ENCODE measurements at places on chromosomes 11 and 22.

DNA sequence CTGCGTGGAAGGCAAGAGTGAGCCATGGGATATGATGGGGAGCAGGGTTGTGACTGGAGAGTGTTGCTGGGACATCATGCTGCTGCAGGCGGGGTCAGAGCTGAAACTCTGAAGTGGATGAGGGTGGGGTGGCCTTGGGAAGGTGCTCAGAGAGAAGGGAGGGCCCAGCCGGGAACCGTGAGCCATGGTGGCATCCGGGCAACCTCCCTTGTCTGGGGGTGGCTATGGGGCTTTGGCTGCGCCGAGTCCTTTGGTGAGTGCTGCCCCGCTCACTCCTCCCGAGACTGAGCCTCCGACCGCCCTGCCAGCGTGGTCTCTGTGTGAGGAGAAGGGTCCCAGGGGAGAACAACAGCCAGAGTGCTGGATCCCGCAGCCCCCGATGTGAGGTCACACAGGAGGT lies 632.0 kb downstream of the BRD1 start:
- no peak for DNase-seq

DNA sequence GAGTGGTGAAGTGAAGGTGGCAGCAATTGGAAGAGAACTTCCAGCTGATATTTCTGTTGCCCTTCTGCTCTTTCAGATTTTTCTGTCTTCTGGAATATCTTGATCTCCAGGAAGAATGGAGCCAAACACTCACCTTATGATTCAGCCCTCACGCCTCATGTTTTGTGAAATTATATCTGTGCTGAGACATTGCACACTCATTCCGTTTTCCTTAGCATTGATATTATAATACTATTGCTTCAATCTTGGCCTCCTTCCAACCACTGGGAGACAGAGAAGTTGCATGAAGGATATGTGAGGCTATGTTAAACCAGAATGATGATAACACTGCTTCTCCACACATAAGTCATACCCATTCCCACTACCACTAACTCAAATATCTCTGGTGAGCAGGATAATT lies 177.9 kb downstream of the ETS1 start:
- DNase-seq = no peak

DNA sequence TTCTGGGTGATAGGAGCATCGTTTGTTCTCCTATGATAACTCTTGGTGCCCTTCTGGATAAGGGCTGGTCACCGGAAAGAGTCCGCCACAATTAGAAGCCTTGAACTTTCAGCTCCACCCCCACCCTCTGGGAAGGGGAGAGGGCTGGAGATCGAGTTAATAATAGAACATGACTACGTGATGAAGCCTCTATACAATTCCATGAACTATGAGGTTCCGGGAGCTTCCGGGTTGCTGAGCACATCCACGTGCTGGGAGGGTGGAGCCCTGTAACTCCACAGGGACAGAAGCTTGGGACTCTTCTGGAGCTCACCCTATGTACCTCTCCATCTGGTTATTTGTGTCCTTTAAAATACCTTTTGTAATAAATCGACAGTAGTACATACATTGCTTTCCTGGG lies 40.3 kb downstream of the ARHGAP42 start:
- DNase-seq = no peak

GRCh38 chr11:123903932-123904331 lies 2.0 kb downstream of the OR8D4 start:
- DNase-seq = no peak

DNA sequence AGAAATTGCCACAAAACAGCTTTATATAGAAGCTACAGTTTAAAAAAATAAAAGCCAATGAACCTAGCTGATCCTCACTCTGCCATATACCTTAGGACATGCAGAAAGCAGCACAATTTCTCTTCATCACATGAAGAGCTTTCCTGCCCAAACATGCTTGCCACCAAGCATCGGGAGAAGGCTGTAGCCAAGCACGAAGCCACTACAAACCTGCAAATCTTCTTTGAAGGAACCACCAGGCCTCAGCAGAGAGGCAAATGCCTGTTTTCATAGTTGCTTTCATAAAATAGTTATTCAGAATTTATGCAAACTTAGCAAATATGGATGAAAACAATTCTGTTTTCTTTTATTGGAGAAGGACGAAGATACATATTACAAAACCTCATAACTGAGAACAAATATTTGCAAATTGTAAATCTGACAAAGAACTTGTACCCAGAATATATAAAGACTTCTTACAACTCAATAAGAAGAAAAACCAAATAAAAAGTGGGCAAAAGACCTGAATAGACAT lies 100.3 kb downstream of the RBFOX2 start:
- DNase-seq = no peak

- no peak for DNase-seq
Observed at GRCh38 chr11:126484266-126484665, 128.8 kb downstream of the ST3GAL4 start.

DNA sequence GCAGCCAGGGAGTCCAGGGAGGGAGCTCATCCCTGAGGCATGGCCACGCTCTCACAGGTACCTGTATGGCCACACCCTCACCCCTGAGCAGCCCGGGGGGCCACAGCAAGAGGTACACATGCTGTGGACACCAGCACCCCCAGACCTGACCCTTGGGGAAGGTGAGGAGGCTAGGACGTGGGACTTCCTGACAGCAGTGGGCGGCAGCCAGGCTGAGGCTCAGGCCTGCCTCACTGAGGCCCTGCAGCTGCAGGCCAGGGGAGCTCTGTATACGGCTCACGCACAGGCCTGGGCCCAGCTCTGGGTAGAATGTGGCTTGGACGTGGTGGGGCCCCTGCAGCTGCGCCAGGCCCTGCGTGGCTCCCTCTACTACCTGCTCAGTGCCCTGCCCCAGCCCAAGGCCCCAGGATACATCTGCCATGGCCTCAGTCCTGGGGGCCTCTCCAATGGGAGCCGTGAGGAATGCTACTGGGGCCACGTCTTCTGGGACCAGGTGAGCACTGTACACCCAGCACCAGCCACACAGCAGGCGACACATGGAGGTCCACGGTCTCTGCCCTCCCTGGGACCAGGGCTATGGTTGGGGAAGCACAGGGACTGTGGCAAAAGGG lies 1.8 kb downstream of the PGGHG start:
- no peak for DNase-seq

DNA sequence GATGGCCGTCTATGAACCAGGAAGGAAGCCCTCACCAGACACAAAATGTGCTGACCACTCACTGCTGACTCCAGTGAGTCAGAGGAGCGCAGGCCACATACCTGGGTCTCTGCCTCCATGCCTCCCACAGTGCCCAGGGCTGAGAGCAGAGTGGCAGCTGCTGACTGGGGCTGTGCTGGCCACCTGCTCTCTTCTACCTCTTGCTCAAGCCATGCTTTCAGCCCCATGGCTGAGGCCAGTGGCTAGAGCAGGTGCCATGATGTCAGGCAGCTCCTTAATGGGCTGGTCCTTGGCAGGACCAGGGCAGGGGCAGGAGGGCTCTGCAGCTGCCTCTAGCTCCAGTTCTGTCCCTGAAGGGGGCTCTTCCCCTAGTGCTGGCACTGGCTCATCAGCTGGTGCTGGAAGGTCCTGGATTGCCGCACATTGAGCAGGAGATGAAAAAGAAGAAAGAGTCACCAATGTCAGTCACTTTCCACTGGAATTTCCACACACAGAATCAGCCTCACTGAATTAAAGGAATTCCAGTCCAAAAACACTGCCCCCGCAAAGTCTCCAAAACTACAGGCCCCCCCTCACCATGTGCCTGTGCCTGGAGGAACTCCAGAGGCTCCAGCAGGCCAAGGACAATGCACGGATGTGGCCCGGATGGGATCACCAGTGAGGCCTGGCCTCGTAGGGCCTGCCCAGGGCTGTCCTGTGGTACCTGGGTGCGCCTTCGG lies 86.4 kb downstream of the GGTLC2 start:
- DNase-seq = no peak

DNA sequence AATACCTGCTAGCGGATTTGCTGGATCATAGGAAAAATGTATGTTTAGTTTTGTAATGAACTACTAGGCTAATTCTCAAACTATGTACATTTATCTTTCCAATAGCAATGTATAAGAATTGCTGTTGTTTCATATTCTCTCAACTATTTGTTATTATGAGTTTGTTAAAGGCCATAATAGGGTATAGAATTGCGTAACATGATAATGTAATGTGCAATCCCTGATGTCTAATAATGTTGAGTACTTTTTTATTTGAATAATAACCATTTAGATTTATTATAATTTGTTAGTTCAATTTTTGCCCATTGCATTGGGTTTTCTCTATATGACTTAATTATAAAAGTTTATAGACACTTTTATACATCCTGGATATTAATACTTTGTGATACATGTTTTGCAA lies 801.6 kb downstream of the LUZP2 start:
- DNase-seq = no peak

DNA sequence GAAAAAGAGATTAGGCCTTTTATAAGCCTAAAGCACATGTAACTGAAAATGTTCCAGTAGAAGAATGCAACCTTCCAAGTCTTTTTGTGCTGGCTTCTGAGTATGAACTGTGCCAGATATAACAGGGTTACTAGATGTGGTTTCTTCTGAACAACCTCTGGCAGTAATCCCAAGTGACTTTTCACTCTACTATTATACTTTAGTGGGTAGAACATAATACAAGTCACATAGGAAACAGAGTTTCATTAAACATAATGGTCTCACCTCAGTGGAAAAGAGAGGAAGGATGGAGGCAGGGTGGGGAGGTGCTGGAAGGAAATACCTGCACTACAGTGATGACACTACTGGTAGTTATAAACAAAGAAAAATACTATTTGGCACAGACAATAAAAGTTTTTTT lies 81.3 kb downstream of the PHF21A start:
- no peak for DNase-seq

GRCh38 chr11:2839395-2839943 lies 46.1 kb downstream of the CDKN1C start:
- DNase-seq = no peak

GRCh38 chr11:128279866-128280265 lies 307.5 kb downstream of the ETS1 start:
- DNase-seq = no peak

GRCh38 chr11:124938970-124939369 lies 3.1 kb upstream of the HEPACAM start:
- DNase-seq = no peak

GRCh38 chr11:2963112-2963754 lies 28.9 kb downstream of the NAP1L4 start:
- DNase-seq = no peak

Measured in T follicular helper cell (primary cell).